Activated naive CD4-positive, alpha-beta T cell treated with Interleukin-2 at 50 U/mL for 16 hours (primary cell): ENCODE measurements at places on chromosomes 5 and 9.
A peak's percentile ranks its signal among the peaks of the same experiment; 100 is the strongest.

DNA sequence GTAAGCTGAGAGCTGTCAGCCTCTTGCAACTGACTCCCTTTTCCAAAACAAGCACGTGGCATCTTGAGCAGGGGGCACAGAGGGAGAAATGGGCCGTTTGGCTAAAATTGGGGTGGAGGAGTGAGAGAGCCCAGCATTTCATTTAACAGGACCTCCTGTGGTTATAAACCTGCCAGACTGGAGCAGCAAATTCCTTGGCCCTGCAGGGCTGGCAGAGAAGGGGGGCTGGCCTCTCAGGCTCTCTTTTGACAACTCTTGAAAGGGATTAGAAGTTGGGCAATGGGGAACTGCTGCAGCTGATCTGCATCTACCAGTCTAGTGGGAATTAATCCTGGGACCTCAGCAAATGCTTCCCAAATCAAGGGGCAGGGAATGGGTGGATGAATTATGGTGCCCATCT, 7.2 kb upstream of the POU4F3 start:
- DNase-seq, result no peak

- no peak for DNase-seq
Measured at GRCh38 chr5:5781335-5781734, 358.9 kb downstream of the ICE1 start.

- no peak for DNase-seq
Measured at GRCh38 chr5:1285141-1285540, 9.7 kb downstream of the TERT start.

DNA sequence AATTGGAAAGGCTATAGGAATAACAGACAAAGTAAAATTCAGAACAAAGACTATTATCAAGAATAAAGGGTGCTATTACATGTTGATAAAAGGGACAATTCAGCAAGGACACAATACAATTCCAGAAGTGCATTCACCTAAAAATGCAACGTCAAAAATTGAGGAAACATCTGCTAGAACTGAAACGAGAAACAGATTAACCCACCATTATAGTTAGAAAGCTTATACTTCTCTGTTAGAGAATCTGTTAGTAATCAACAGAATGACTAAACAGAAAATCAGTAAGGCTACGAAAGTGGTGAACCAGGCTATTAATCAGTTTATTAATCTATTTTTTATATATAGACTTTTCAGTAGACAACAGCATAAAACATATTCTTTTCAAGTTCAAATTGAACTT, 14.8 kb downstream of the FCN1 start:
- no peak for DNase-seq

GRCh38 chr5:67451640-67452279, 255.2 kb upstream of the CD180 start:
- no peak for DNase-seq

DNA sequence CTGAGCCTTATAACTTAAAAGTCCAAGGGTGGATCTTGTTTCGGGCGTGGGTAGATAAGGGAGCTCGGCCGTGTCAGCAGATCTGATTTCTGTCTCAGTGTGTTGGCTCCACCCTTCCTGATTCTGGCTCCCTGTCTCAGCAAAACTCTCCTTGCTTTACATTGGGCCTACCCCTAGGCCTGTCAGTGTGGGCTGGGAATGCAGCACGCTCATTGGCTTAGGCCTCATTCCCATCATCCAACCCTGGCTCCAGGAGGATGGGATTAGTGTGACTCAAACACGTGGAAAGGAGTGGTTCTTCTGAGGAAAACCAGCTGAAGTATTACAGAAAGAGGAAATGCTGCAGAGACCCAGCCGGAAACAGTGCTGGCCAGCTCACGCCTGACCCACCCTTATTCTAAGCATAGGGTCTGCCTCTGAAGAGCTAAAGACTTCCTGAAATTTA, 59.9 kb downstream of the ZFAND5 start:
- peak; percentile 3 for DNase-seq

DNA sequence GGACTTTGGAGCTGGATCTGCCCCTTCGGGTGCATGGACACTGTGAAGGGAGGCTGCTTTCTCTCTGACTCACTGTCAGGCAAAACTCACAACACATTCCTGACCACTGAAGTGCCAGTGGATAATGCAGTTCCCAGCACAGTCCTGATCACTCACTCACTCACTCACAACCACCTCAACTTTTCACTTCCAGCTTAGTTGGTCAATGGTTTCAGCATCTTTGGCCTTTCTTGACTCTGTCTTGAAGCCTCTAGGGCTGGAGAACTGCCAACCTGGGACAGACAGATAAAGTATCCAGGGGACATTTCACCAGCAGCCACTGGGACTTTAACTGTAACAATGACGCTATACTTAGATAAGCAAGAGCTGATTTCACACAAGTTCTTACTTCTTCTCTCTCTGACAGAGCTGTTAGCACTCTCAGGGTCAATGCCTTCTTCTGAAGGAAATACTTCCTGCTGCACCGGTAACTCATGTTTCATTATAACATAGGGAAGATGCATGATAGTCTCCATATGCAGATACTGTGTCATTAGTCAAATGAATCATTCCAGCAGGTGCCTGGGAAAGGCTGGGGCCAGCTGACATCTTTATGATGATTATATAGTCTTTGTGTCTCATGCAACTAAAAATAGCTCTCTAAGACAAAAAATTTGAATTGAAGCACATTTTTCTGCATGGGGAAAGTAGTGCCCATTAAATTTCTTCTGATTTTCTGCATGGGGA, 499.0 kb downstream of the SEMA5A start:
- no peak for DNase-seq

GRCh38 chr5:144467792-144468191, 297.1 kb downstream of the KCTD16 start:
- DNase-seq, result no peak

- no peak for DNase-seq
Measured at GRCh38 chr5:32734827-32735378, 23.8 kb downstream of the NPR3 start.

GRCh38 chr9:124820698-124821623, 32.3 kb upstream of the WDR38 start:
- DNase-seq, result no peak

DNA sequence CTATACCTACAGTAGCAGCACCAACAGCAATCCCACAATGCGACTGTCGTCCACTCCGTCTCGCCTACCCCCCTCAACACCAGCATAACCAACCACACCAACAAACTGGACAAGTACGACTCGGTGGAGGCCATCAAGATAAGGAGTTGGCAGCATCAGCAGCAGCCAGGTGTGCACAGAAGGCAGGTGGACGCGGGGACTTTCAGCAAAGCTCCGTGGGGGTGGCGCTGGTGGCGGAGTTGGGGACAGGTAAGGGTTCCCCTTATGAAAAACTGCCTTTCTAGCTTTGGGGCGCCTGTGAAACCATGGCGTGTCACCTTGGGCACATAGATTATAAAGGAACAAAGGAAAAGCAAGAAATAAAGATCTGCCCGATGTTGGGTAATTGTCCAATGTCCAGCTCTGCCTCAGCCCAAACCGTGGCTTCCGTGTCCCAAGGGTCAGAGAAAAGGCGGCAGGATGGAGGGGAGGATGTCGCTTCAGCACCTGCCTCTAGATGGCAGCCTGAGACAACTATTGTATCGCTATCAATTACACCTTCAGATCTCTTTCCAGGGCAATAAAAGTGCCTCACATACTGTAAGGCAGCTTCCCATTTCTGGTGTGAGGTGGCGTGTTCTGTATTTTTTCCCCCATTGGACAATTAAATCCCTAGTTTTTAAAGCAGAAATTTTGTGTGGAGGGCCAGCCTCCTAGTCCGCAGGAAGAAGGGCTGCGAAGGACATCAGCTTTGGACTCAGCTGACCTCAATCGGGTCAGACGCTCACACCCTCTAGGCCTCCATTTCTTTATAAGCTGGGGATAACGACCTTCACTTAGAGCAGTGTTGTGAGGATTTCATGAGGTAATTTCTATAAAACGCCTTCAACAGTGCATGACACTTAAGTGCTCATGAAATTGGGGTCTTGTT, 58.8 kb downstream of the MTRR start:
- DNase-seq, result peak; percentile 29

- DNase-seq, result no peak
Measured at GRCh38 chr5:10849278-10849677, 88.2 kb upstream of the DAP start.

GRCh38 chr9:38254151-38254550, 138.4 kb upstream of the ALDH1B1 start:
- DNase-seq, result no peak

DNA sequence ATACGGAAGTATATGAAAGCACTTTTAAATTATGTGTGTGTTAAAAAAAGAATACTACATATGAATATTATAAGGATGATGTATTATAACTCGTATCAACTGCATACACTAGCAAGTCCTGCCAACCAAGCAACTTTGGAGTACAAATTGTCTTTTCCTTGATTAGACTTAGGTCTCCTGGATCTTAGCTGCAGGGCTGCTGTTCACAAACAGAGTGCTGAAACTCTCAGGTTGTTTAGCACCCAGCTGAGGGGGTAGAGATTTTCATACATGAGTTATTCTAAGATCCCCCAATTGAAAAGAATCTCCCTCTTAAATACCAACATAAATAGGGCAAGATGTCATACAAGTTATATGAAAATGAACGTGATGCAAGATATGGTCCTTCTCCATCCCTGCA, 149.8 kb upstream of the TNC start:
- no peak for DNase-seq

- DNase-seq, result no peak
Measured at GRCh38 chr9:116234081-116234480, 80.5 kb downstream of the PAPPA start.

DNA sequence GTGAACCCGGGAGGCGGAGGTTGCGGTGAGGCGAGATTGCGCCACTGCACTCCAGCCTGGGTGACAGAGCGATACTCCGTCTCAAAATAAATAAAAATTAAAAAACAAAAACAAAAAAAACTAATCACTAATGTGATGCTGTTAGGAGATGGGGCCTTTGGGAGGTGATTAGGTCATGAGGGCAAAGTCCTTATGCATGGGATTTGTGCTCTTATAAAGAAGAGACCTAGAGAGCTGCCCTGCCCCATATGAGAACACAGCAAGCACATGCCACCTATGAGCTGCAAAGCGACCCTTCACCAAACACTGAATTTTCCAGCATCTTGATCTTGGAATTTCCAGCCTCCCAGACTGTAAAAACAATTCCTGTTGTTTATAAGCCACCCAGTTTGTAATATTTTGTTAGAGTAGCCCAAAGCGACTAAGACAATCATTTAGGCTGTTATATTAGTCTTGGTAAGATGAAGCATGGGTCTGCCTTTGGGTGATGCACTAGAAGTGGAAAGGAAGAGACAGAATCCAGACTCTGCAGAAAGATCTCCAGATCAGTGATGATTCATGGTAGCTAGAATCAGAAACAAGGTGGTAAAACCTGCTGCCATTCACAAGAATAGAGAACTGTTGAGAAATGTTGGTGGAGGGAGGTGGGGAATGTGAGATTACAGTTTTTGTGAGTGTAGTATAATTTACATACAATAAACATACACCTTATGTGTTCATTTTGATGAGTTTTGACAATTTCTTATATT, 26.2 kb downstream of the GPR21 start:
- DNase-seq, result no peak

GRCh38 chr5:178994580-178995340, at the start of gene GRM6:
TSS of gene GRM6 (minus strand) at chr5:178995320. CDS start at chr5:178994944, 376 bp downstream.
- DNase-seq, result no peak

DNA sequence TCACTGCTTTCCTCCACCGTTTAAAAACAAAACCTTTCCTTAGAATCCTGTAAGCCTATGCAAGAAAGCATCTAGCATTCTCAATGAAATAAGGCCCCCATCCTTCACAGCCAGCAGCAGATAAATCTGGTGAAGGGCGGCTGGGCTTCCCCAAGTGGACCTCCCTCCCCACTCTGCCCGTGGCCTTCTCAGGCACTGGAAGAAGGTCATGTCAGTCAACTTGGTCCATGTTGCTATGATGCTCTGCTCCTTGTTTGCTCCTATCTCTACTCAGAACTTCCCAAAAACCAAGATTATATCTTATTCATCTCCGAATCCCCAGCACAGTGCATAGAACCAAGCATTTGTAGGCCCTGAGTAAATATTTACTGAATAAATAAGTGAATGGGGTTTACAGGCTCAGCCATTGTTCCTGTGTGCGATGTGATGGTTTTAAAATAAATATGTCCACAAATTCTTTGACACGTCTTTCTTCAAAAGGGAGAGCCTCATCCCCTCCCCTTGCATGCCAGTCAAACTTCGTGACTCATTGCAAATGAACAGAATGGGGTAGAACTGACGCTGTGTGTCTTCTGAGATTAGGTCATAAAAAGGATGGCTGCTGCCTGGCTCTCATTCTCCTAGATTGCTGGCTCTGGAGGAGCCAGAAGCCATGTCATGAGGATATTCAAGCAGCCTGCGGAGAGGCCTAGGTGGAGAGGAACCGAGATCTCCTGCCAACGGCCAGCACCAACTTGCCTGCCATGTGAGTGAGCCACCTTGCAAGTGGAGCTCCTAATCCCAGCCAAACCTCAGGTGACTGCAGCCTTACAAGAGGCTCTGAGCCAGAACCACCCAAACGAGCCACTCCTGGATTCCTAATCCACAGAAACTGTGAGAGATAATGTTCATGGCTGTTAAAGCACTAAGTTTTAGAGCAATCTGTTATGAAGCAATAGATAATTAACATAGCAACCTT, 70.5 kb downstream of the MED27 start:
- no peak for DNase-seq

- no peak for DNase-seq
Measured at GRCh38 chr5:91098541-91098940, 284.6 kb downstream of the ARRDC3 start.

DNA sequence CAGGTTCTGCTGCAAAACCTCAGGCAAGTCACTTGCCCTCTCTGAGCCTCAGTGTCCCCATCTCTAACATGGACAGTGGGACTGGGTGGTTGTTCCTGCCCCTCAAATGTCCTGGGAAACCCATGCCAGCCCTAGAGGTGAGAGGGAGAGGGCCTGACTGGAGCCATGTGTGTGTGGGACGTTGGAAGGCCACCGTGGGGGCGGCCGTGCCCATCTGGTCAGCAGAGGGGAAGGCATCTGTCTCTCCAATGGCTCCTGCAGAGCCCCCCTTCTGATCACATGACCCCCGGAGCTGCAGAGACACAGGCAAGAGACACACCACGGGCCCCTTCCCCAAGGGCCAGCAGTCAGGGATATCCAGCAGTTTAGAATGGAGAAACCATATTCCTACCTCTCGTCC, 1.7 kb downstream of the DNM1 start:
- no peak for DNase-seq

- DNase-seq, result no peak
Measured at GRCh38 chr9:128043467-128043868, 23.7 kb downstream of the NAIF1 start.

GRCh38 chr9:87595610-87596009, 97.9 kb downstream of the DAPK1 start:
- no peak for DNase-seq
